NCI-H526 treated with DMSO at 0.1 percent for 48 hours (cell line): ENCODE measurements at places on chromosomes 13 and 19.

DNA sequence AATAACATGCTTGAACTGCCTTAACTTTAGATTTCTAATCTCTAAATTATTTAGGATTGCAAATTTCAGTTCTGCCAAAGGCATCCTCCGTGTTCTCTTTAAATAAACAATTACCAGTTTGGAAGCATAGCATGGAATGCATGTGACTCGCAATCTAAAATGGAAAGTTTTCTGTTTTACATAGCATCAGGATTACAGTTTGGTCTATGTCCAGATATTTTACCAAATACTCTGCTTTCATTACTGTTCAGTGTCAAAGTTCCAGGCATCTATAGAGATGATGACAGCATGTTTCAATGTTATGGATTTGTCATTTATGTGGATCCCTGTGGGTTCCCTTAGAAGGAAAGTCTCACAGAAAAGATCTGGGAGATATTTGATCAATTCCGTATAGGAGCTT is 16.8 kb downstream of the FLT1 start:
- no peak for DNase-seq

- DNase-seq: no peak
Observed at GRCh38 chr13:47897411-47898050, 103.5 kb downstream of the SUCLA2 start.

DNA sequence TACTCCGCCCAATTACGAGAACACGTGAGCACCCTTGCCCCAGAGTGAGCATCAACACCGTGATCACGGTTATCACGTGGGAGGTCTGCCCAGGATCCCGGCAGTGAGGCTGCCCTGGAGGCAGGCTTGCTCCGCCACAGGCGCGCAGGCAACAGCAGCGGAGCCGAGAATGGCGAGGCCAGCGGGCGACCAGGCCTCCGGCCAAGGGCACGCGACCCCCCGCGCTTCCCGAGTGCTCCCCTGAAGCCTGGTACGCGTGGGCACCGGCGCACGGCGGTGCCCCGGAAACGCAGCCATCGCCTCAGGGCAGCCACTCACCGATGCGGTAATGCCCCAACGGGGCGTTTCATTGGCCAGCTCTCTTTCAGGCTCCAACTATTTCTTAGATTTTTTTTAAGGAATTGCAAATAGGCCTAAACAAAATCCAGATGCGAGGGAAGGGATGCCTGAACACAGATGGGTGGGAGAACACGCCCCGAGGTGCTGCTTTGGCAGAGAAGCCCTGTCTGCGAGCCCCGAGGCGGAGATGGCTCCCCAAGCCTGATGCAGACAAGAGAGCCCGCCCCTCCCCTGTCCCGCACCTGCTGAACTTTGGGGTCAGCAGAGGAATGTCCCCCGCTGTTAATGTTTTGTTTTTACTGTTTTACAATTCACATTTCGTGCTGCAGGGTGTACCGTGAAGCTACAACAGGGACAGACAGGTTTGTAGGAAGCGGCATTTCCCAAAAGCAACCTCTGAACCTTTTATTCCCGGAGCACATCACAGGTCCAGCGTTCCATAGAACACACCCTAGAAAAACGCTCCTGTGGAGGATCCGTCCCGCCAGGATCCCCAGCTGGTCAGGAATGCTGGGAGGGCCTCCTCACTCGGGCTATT is 132.7 kb downstream of the ZDHHC20 start:
- DNase-seq: no peak

- no peak for DNase-seq
Observed at GRCh38 chr13:97932036-97932435, 21.4 kb upstream of the IPO5 start.

- peak; percentile 98 for DNase-seq
Observed at GRCh38 chr13:59409634-59410200, 754.0 kb downstream of the DIAPH3 start.

DNA sequence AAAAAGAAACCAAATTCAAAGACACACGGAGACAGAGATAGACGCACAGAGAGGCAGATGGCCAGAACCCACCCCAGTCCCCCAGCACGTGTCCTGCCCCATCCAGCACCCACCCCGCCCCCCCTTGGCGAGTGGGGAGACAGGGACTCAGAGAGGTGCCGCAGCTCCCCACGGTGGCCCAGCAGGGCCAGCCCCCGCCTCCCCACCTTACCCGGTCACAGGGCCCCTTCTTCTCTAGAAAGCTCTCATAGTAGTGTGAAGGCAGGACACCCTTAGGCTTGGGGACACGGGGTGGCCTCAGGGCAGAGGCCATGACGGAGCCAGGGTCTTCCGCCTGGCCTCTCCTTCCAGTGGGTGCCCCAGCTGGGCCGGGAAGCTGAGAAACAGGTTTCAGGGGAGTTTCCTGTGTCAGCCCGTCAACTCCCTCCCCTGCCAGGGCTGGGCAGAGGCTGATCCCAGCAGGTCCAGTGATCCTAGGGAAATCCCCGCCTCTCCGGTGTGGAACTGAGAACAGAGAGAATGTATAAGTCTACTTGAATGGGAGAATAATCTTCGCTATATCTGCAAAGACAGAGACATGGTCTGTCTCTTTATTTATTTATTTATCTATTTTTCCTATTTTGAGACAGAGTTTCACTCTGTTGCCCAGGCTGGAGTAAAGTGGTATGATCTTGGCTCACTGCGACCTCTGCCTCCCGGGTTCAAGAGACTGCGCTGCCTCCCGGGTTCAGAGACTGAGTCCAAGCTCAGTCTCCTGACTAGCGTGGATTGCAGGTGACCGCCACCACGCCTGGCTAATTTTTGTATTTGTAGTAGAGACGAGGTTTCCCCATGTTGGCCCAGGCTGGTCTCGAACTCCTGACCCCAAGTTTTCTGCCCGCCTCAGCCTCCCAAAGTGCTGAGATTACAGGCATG is at the start of gene STAP2:
STAP2 (minus strand) TSS at position 387 of the 915 bp plus-strand sequence; CDS start at position 313, 74 bp downstream.
- DNase-seq: no peak

DNA sequence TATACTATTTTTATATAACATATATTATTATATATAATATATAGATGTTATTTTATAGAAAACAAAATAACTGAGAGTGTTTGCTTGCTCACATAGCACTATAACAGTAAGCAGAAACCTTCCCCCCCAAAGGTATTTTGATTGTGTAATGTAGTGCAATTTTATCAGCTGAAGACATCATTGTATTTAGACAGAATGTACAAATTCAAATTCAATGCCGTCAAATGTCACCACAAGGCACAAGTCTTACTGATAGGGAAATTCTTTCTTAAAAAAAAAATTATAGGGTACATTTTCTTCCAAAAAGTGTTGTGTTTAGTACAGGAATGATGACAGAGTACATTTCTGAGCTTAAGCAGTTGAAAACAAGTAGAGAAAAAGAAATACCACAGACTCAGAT is 1147.1 kb upstream of the SPRY2 start:
- no peak for DNase-seq

GRCh38 chr19:40921005-40921897 is 39.2 kb upstream of the CYP2A7 start:
- no peak for DNase-seq

- no peak for DNase-seq
Observed at GRCh38 chr19:6718111-6718740, 2.2 kb downstream of the C3 start.

DNA sequence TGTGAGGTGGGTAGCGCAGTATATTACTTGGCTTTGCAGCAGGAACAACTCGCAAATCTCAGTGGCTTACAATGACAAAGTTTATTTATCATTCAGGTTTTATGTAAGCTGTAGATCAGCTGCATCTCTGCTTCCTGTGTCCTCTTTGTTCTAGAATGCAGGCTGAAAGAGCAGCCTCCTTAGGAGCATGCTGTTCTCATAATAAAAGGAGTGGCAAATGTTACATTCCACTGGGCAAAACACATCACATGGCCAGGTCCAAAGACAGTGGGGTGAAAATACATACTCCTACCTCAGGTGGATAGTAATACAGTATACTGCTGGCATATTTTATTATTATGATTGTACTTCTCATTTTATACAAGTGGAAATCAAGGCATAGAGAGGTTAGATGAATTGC is 1.2 kb upstream of the CSNK1A1L start:
- no peak for DNase-seq

- no peak for DNase-seq
Observed at GRCh38 chr13:105442949-105443699, 1092.3 kb downstream of the EFNB2 start.

DNA sequence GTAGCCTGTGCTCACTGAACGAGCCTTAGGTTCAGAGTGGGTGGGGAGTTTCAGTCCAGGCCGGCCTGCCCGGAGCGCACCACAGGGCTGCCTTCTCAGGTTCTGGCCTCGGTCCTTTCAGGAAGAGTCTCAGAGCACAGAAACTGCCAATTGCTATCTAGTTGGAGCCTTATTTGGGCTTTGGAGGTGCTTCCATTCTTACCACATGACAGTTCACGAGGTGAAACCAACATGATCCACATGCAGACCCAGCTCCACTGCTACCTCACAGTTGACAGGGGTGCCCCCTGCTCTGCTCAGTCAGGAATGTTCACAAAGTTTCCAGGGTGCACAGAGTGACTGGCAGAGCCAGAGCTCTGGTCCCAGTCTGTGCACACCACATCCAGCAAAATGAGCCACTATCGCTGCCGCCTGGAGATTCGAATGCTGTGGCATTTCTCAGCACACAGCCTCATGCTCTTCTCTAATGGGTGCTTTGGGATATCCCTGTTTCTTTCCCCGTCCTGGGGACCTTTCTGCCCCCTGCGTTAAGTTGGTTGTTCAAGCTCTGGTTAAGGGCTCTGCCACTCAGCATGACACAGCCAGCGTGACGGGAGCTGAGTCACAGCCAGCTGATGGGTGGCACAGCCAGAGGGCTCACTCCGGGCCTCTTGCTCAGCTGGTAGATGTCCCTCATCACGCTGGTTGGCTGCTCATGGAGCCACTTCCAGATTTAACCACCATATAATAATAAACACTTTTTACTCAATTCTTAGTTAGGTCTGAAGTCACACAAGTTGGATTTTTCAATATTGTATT is 7.5 kb upstream of the SACS start:
- DNase-seq: no peak

DNA sequence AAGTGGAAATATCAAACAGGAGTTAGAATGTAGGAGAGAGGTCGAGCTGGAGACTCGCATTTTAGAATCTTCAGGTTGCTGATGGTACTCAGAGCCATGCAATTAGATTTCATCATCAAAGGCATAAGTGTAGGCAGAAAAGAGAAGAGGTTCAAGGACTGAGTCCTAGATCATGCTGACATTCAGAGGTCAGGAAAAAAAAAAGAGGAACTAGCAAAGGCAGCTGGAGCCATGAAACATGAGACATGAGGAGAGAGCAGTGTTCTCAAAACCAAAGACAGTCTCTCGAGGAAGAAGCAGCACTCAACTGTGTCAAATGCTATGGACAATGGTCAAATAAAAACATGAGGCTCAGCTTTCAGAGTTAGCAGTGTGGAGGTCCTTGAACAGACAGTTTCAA is 12.4 kb upstream of the TPP2 start:
- no peak for DNase-seq

GRCh38 chr19:49475191-49475917 is 1.3 kb downstream of the FLT3LG start:
- DNase-seq: no peak
